ENCODE measurements at places on chromosomes 1 and 21.

DNA sequence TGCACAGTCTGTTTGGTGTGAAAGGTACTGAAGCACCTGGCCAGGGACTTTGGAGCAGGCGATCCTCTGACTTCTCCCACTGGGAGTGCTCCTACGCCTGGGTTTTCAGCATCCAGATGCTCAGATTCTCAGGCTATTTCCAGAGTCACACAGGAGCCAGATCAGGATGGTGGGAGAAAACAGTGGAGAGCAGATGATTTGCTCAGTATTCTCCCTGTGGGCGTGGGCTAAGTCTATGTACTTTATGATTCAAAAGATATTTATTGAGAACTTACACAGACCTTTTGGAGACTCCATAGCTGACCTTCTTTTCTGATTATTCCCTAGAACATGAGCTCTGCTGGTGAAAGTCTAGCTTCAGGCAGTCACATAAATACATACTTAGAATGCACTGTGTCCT, 134.6 kb downstream of the TENT5C start:
- no peak for DNase-seq

DNA sequence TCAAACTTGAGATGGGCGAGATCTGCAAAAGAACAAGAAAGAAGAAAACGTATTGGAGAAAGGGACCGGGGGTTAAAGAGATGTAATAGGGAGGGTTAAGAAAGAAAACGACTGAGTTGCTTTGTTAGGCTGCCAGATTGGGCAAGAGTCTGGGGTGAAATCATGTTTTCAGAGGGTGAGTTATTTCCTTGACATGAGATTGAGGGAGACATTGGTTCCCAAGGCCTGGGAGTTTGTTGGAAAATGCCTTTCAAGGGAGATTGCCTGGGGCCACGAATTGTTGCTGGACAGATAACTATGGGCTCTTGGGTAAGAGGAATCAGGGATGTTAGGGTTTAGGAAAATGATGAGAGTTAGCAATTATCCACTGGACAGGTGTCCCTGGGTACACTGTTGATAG, 776 bp upstream of the CADM3 start:
- no peak for DNase-seq

DNA sequence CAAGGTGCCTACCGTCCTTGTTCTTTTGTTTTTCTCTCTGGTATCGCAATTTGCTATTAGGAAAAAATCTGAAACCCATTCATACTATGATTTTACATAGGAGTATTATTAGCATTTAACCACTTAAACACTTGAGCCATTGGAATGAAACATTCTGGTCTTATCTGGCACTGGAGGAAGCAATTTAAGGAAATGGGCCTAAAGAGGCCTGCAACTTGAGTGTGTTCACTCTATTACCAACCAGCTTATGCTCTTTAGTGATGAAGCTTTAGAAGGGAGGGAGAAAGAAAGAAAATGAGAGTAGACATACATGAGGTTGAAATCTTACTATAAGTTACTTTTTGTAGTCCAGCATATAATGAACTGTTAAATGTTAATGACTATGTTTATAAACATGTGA, 5.7 kb downstream of the GJA5 start:
- DNase-seq: no peak

- DNase-seq: no peak
Observed at GRCh38 chr1:33117440-33118085, 36.6 kb downstream of the AZIN2 start.

- no peak for DNase-seq
Observed at GRCh38 chr1:94552071-94552586, 10.6 kb upstream of the F3 start.

DNA sequence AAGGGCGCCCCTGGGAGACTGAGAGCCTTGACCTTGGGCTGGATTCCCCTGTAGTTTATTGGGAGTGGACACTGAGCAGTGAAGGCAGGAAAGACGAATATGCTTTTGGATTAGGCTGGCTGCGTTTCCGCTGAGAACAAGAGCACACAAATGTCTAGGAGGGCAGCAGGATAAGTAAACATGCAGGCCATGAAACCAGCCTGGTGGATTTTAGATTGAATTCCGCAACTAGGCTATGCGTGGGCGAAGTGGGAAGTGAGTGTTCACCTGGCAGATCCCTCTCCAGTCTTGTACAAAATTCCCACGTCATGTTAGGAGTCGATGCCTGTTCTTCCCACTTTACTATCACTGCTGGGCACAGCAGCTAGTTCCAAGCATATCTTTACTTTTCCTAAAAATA, 21.4 kb upstream of the KCNJ6 start:
- no peak for DNase-seq

- no peak for DNase-seq
Observed at GRCh38 chr1:47474278-47475193, 36.7 kb downstream of the FOXD2 start.

- peak; percentile 1 for DNase-seq
Observed at GRCh38 chr21:25637851-25638659, 1.0 kb upstream of the JAM2 start.

DNA sequence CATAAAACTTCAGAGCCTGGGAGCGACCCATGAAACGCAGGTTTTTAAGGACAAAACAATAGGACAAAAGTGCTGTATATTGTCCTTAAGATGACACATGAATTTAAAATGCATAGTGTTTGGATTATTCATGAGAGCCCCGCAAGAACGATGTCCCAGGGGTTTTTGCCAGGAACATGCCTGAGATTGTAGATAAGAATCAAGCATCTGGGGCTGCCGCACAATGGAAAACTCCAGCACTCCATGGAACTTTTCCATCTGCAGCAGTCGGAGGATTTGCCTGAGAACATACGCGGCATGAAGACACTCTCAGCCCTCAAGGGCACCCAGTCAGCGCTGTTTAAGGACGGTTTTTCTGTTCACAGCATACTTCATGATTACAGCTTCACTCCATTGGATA, 5.3 kb upstream of the ERG start:
- no peak for DNase-seq

- DNase-seq: peak; percentile 86
Observed at GRCh38 chr1:153977250-153978240, at the start of gene JTB. Gene JTB, minus strand, starts transcription at chr1:153977674. Its CDS starts 422 bp downstream, at chr1:153977252.

DNA sequence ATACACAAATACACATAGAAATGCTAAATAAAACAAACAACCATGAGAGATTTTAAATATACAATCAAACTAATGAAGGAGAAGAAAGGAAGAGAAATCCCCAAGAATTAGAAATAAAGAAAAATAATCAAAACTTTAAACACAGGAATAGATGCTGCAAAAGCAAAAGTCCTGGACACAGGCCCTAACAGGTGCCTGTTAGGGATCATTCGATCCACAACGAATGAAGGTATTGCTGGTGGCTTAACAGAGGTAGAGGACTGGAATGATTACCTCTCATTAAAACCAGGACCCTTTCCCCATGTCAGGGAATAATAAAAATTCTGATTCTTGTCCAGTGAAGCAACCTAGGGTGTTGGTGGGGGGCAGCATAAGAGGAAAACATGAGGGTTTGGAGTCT, 56.8 kb downstream of the CDC42BPA start:
- no peak for DNase-seq

GRCh38 chr1:42037586-42037985, 115.6 kb upstream of the GUCA2B start:
- no peak for DNase-seq

DNA sequence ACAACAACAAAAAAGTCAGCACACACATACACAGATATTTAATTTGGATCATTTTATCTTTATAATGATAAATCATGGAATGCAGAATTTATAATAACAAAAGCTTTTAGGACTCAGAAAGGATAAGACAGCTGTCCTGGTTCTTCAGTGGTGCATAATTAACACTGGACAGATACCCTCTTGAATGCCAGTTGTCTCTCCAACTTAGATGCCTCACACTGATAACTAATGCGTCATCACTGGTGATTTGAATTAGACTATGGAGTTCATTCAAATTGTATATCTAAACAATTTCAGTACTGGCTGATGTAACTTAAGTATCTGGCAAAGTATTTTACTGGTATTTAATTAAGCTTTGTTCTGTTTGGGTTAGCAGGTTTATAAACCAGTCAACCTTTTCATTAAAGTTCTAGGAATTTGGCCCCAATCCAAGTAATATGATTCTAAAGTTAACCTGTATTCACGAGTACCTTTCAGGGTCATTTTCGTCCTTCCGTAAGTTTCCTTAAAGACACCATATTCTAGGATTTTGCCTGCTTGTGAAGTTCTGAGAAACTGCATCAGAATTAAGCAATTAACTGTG, 1199.5 kb upstream of the TMPRSS15 start:
- no peak for DNase-seq

GRCh38 chr1:205827623-205828022, 14.6 kb upstream of the SLC41A1 start:
- no peak for DNase-seq

GRCh38 chr1:114896795-114897194, 42.1 kb downstream of the SYCP1 start:
- no peak for DNase-seq

- DNase-seq: no peak
Observed at GRCh38 chr1:228544921-228545591, 57.9 kb downstream of the RNF187 start.

DNA sequence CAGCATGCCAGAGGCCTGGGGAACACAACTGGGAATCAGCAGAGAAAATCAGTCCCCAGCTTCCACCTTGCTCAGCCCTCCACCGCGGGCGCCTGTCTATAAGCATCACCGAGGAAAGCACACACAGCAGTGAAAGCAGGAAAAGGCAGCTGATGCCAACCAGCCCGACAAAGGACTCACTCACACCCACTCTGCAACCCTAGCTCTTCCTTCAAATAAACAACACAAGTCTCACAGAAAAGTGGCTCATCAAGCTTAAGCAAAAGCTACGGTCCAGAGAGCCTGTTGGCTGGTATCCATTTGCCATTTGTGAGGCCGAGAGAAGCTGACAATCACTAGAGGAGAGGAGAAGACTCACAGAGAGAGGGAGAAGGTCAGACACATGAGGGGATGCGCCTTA, 27.1 kb downstream of the MRAP start:
- peak; percentile 36 for DNase-seq

Data from substantia nigra (tissue), 51 donors.